ENCODE measurements at places on chromosomes 1 and 21. TPM values are rescaled to one million over a fixed set of nuclear protein-coding genes. Genes with fewer than 3 reads are reported as not detected.

The OR2AK2 gene
- total RNA-seq: not detected

DNA sequence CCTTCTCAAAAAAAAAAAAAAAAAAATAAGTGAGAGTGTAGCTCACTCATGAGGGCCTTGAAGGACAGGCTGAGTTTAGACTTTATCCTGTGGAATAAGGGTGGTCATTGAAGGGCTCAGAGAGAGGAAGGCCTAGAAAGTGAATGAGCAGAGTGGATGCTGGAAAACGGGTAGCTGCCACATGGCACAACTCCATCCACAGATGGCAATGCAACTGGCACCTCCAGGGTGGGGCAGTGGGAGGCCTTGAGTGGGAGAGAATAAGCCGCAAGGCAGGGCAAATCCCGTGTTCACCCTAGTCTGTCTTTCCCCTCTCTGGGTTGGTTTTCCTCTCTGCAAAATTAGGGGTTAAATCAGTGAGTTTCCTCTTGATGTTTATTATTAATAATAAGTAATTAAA, 3.1 kb downstream of the TNNI1 start:
- DNase-seq: no peak

DNA sequence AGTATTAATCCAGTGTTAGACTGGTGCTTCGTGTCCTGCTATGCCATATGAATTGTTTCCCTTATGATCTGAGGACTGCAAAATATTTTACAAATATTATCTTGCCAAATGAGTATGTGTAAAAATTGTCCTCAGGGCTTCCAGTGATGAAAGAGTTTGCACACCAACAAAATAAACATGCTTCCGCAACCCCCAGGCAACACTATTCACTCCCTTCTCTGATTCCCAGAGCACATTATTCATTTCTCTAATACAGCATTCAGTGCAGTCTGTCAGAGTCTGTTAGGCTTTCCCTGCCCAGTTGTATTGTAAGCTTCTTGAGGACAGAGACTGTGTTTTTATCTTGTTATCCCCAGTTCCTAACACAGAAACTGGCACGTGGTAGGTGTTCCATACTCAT, 409.9 kb upstream of the C1orf87 start:
- DNase-seq: no peak

The PIGK gene
- total RNA-seq: 37.1 TPM

The PRAMEF11 gene
- not detected for total RNA-seq

- DNase-seq: peak; percentile 87
Observed at GRCh38 chr1:228166170-228166936, 749 bp downstream of the IBA57 start.

The C1orf146 gene
- not detected for total RNA-seq

DNA sequence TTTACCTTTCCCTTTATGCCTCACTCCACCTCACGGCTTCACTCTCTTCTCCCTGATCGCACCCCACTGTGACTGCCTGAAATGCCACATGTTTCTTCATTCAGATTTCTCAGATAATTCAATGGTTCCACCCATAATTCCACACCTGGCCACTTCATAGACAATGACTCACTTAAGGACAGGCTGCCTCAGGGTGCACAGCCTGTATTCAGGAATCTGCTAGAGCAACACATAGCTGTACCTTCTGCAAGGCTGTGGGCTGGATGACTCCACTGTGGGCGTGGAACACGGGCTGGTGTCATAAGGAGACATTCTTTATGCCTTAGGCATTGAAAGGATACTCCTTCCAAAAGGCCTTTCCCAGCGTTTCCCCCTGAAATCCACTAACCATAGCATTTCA, 36.1 kb downstream of the L1TD1 start:
- DNase-seq: peak; percentile 35

- DNase-seq: peak; percentile 85
Observed at GRCh38 chr1:154931940-154932487, 4.5 kb downstream of the PMVK start.

The ADAMTS1 gene
- 113 TPM for total RNA-seq

- DNase-seq: no peak
Observed at GRCh38 chr1:44208226-44208625, 5.0 kb upstream of the DMAP1 start.

The PLPPR5 gene
- total RNA-seq: not detected

The RHD gene
- not detected for total RNA-seq

DNA sequence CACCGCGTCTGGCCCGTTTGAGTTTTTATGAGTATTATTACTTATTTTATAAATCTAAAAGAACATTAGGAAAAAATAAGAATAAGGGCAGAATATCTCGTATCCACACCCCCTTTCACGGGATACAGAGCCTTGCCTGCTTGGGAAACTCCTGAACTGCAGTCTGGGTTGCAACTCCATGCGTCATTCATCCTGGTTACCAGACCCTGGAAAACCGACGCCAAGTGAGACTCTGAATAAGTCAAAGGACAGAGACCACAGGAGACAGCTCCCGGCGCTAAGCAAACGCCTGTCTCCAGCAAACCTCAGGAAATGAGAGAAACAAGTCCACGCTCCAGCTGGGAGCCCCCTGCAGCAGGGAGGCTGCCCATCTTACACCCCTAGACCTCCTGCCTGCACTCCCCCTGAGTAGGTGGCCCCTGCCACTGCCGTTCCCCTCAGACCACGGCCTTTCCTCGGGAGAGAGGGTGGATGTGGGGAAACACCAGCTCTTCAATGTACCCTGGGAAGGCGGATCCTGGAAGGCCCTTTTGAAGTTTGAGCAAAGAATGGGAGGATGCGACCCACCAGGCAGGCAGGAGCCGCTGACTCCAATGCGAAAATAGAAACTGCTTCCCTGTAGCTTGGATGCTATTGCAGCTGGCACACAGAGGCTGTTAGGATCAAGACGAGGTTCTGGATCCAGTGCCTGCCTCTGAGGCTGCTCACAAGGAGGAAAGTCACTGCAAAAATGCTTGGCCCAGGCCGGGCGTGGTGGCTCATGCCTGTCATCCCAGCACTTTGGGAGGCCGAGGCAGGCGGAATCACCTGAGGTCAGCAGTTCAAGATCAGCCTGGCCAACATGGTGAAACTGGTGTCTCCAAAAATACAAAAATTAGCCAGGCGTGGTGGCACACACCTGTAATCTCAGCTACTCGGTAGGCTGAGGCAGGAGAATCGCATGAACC, 37.7 kb upstream of the GPR157 start:
- DNase-seq: no peak

DNA sequence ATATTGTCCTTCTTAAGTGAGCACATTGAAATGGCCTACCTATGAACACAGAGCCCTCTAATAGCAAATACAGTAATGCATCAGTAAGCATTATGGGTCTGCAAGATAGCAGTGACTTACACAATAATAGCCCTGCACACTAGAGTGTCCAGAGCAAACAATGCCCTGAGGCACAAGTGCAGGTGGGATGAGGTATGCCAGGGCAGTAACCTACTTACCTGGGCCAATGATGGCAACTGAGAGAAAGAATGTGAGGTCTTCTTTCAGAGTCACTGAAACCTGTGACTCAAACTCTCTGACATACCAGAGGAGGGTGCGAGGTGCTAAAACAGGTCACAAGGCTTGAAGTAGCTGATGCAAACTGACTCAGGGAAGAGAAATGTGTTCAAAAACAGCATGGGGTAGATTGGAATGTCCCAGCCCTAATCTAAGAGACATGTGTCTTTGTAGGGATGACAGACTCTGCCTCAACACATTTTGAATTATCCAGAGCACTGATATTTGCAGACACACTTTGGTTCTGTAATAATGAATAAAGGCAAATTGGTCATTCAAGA, 168.5 kb upstream of the RUNX1 start:
- DNase-seq: peak; percentile 52

GRCh38 chr1:60657926-60658325, 424.4 kb upstream of the NFIA start:
- DNase-seq: no peak

GRCh38 chr21:34513129-34513675, 1.2 kb upstream of the KCNE1 start:
- DNase-seq: no peak

- DNase-seq: no peak
Observed at GRCh38 chr1:62314454-62315350, 4.5 kb downstream of the KANK4 start.

DNA sequence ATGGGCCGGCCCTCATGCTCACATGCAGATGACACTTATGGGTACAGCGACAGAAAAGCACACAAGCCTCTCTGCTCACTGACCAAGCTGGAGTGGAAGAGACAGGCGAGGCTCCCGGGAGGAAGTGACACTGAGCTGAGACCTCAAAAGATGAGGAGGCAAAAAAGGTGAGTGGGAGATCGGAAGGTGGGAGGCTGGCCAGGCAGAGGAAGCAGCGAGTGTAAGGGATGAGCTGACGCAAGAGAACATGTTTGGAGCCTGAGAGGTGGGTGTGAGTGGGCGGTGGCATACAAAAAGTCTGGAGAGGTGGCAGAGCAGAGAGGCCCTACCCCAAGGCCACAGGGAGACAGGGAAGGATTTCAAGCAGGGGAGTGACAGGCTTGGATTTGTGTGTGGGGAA, 18.2 kb upstream of the CDCP2 start:
- DNase-seq: no peak

The FCER1A gene
- total RNA-seq: not detected

The RPS27 gene
- 2,478 TPM for total RNA-seq

DNA sequence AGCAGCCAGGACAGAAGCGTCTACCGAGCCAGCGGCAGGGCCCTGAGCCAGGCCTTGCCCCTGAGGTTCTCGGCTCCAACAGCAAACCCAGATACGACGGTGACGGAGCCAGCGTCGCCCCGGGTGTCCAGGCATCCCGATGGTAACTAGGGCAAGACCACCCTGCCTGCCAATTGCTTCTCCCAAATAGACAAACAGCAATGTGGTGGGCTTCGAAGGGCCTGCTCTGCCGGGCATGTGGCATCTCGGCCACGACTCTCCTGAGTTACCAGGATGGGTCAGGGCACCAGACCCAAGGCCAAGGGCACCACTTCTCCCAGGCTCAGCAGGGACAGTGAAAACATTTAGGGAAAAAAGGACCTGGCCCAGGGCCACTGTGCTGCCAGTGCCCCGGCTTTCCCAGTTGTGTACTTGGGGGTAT, 3.2 kb upstream of the ACTRT2 start:
- no peak for DNase-seq

DNA sequence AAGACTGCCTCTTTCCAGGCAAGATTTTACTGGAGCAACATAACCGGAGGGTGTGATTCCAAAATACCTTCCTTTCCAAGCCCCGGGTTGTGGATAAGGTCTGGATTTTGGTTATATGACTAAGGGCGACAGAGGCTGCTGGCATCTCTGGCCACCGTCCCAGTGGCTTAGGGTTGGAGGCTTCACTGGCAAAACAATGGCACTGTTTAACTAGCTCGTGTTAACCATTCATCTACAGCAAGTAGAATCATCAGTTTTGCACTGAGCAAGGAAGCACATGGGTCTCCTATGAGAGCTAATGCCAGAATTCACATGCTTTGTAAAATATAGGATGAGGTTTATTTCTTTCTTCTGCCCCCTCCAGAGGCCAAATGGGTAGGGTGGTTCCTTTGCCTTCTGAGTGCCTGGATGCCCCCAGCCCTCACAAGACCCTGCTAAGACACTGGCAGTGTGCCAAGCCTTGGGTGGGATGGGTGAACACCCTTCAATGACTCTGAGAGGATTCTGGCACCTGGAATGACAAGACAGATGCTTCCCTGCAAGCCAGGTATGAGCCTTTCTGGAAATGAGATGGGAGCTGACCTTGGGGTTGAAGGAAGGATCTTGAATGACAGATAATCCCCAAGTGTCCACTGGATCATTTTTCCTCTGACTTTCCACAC, 36.8 kb downstream of the DHCR24 start:
- DNase-seq: peak; percentile 4

DNA sequence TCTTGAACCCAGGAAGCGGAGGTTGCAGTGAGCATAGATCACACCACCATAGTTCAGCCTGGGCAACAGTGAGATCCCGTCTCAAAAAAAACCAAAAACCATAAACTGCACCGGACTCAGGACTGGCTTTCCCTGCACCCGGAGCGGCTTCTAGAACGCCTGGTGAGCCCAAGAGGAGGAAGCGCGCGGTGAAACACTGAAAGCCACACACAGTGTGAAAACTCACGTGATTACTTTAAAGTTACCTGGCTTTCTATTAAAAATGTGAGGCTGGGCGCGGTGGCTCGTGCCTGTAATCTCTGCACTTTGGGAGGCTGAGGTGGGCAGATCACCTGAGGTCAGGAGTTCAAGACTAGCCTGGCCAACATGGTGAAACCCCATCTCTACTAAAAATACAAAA, 7.0 kb upstream of the TRAPPC10 start:
- no peak for DNase-seq

- no peak for DNase-seq
Observed at GRCh38 chr1:63984930-63985290, 211.1 kb downstream of the ROR1 start.

The NPHS2 gene
- not detected for total RNA-seq

The RNU1-3 gene
- under 0.01 TPM for total RNA-seq

GRCh38 chr1:248696261-248696660, 6.3 kb downstream of the OR14I1 start:
- no peak for DNase-seq

The CENPL gene
- 6.1 TPM for total RNA-seq

DNA sequence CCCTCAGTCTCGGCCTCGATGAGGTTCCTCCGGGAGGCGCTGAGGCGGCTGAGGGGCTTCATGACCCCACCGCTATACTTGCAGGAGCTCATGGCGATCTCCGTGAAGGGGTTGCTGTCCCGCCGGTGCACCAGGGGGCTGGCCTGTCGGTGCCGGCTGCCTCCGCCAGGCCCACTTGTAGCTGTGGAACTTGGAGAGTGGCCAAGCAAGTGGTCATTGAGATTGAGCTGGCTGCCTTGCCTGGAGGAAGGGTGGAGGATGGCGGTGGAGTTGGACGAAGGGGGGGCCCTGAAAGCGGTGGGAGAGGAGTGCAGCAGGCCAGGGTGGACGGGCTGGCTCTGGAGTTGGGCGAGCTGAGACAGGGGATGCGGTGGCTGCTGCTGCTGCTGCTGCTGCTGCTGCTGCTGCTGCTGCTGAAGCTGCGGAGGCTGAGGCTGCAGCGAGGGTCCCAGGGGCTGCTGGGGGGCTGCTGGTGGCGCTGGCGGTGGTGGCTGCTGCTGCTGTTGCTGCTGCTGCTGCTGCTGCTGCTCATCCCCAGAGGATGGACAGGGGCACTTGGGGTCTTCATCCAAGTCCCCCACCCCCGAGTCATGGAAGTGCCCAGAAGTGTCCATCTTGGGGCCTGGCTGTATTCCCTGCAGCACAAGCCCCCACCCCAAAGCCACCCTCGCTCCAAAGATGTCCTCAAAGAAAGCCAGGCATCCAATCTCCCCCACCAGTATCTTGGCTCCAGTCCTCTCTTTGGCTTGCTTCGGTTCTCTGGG, 548 bp downstream of the KCNN3 start:
- DNase-seq: peak; percentile 45

GRCh38 chr1:11940260-11940921, 5.9 kb downstream of the PLOD1 start:
- peak; percentile 38 for DNase-seq

DNA sequence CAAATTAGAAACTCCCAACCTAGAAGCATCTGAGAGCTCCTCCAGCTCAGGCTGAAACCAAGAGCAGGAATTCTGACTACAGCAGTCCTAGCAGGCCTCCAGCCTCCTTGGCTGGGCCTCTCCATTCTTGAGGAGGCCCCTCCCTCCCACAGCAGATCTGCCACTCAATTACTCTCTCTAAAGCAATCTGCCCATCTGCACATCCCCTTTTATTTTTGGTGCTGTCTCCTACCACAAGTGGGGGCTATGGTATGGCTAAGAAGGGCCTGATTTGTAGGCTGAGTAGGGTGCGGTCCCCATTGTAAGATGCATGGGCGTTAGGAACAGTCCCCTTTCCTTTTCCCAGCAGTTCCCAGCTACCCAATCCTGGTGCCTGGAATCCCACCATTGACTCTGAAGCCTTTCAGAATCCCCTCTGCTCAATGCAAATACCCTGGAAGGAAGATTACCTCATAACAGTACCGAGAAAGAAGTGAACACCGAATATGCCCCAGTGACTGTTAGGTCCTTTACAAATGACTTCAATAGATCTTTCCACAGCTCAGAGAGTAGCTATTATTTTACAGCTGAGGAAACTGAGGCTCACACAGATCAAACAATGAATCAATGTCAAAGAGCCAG, 11.6 kb upstream of the TTC39A start:
- no peak for DNase-seq
